ENCODE measurements at places on chromosomes 6 and 20.
A peak's percentile ranks its signal among the peaks of the same experiment; 100 is the strongest.

DNA sequence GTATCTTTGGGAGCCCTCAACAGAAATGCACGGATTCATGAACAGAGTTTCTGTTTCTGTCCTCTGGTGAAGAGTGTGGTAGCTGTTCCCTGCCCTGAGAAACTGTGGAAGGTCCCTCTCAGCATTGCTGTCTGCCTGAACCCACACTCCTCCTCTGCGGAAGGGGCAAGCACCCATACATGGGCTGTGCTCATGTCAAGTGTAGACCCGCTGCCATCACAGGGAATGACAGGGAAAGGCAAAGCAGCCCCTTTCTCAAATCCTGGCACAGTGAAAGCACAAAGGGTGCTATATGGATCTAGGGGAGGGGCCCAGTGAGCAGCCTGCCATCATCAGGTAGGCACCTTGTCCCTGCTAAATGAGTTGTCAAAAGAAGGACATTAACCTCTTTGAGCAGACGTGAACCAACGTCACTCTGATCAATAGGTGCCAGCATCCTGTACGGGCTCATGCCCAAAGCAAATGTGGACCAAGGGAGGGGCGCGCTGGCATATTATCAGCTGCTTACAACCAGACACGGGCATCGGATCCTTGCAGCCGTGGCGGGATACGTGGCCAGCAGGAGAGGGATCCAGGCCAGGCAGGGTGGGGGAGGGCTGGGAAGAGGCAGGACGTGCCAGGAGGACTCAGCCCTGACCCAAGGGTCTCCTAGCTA lies 231.2 kb upstream of the PMEPA1 start:
- no peak for DNase-seq

GRCh38 chr20:35054814-35055213 lies 37.8 kb downstream of the TRPC4AP start:
- DNase-seq = no peak

GRCh38 chr6:137903933-137904821 lies 37.1 kb downstream of the TNFAIP3 start:
- peak; percentile 54 for DNase-seq

GRCh38 chr6:128397996-128398395 lies 122.4 kb downstream of the PTPRK start:
- no peak for DNase-seq

DNA sequence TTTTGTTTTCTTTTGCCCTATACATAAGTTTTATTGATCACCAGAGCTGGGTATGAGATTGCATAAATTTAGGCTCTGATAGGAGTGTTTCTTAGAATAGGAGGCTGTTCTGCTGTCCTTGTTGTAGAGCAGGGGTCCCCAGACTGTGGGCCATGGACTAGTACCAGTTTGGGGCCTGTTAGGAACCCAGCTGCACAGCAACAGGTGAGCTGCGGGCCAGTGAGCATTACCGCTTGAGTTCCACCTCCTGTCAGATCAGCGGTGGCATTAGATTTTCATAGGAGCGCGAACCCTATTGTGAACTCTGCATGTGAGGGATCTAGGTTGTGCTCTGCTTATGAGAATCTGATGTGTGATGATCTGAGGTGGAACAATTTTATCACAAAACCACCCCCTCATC lies 26.2 kb downstream of the PHF3 start:
- no peak for DNase-seq

DNA sequence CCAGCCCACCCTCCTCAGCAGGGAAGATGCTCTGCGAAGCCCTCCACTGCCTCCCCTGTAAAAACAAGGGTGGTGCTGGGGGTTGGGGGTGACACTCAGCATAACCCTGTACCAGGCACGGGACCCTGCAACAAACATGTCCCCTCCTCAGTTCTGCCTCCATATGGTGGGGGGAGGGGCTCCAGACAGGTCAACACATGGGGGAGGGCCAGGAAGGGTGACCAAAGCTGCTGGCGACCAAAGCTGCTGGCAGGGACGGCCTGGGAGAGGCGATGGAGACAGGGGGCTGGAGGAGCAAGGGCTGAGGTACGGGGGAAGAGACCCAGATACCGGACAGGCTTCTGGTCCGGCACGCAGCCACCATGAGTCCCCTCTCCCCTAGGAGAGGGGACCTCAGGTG lies 123.2 kb downstream of the TAF4 start:
- DNase-seq = no peak

- DNase-seq = no peak
Measured at GRCh38 chr6:152669895-152670294, 27.8 kb upstream of the MYCT1 start.

DNA sequence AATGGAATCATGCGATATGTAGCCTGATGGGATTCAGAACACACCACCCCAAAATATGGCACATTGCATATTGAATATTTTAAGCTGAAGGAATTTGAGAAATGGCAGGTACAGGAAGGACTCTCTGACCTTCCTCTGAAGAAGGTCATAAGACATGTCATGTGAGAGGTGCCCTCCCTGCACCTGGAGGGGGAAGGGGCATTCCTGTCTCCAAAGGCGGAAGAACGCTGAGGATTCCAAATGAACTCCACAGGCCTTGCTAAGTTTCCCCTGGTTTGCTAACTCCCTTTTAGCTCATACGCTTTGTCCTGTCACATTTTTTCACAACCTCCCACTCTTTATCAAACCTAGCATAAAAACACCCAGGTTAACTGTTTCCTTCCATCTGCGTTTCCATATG lies 347.8 kb downstream of the CDKAL1 start:
- no peak for DNase-seq

DNA sequence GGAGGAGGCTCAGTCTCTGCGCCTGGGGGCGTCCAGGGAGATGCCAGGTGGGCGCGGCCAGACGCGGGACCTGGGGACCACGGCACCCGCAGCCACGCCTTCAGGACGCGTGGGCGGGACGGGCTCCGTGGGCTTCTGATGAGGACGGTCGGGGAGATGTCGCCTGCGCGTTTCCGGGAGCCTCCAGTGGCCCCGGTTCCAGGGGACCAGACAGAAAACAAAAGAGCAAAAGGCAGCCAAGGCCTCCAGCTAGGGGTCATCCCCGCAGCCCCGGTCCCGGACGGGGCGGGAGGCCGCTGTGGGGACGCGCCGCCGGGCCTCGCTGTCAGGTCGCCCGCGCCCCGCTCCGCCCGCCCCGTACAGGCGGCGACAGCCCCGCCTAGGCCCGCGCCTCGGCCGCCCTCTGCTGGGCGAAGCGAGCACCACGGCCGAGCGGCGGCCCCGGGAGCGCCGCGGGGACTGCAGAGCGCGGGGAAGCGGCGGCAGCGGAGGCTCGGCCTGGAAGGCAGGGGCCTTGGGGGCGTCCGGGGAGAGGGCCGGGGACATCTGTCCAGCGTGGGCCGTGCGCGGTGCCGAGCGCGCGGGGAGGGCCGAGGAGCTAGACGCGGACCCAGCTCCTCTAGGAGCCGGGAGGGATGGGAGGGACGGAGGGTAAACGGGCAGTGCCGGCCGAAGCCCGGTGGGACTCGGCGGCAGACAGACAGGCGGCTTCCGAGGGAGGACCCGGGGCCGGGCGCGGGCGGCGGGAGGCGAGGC lies 48.7 kb downstream of the TMEM242 start:
- DNase-seq = peak; percentile 73

DNA sequence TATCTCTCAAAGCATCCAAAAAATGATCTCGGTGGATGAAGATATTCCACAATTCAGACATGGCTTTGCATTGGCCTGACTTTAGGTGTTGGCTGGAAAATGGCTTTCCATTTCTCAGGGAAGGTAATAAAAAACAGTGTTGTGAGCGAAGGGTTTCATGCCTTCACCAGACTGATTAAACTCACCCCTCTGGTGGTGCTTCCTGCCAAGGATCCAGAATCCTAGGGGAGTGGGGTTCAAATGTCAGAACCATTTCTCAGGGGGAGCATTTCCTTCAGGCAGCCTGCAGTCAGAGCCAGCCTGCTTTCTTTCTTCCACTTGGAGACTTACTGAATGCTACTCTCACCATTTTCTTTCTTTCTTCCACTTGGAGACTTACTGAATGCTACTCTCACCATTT lies 45.7 kb upstream of the SMIM28 start:
- no peak for DNase-seq

DNA sequence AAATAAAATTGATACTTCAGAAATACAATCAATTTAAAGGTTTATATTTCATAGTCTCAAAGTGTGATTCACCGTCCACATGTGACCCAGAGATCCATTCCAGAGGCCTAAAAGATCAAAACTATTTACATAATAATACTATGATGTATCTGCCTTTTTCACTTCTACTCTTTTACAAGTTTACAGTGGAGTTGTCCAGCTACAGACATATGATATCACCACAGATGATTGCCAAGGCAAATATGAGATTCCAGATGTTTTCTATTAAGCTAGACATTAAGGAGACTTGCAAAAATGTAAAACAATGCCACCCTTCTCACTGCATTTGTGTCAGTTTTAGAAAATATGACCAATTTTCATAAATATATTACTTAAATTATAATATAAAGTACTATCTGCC lies 443.7 kb downstream of the GJA1 start:
- no peak for DNase-seq

GRCh38 chr6:132598473-132598872 lies 8.9 kb upstream of the TAAR5 start:
- DNase-seq = no peak

GRCh38 chr20:3229798-3230197 lies 9.2 kb downstream of the SLC4A11 start:
- DNase-seq = no peak

- no peak for DNase-seq
Measured at GRCh38 chr6:167711768-167712730, 114.7 kb upstream of the AFDN start.

GRCh38 chr6:137953761-137954160 lies 86.7 kb downstream of the TNFAIP3 start:
- DNase-seq = no peak

DNA sequence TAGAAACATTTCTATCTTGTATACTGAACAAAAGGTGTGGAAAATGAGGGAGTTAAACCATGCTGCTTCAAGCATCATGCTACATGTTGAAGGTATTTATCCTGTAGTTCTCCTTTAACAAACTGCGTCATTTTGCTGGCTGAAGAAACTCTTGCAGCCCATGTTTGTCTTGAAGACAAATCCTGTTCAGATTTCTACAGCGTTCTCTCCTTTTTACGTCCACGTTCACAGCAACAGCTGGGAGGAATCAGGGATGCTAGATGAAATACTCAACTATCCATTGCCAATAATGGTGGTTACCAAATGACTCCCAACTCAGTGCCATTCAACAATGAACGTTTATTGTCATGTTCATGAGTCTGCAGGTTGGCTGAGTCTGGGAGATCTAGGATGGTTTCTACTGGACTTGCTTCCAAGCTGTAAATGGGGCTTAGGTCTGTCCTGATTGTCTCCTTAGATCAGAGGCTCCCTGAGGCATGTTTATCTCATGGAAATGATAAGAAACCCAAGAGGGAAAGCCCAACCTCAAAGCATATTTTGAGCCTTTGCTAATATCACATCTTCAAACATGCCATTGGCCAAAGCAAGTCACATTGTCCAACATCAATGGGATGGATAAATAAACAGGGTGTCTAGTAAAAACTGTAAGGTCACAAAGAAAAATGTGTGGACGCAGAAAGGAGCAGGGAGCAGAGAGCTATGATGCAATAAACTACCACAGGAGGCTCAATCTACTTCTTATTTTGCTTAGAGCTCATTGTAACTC lies 2.7 kb upstream of the PLCB1 start:
- no peak for DNase-seq

- no peak for DNase-seq
Measured at GRCh38 chr6:6926856-6927255, 180.9 kb upstream of the RREB1 start.

DNA sequence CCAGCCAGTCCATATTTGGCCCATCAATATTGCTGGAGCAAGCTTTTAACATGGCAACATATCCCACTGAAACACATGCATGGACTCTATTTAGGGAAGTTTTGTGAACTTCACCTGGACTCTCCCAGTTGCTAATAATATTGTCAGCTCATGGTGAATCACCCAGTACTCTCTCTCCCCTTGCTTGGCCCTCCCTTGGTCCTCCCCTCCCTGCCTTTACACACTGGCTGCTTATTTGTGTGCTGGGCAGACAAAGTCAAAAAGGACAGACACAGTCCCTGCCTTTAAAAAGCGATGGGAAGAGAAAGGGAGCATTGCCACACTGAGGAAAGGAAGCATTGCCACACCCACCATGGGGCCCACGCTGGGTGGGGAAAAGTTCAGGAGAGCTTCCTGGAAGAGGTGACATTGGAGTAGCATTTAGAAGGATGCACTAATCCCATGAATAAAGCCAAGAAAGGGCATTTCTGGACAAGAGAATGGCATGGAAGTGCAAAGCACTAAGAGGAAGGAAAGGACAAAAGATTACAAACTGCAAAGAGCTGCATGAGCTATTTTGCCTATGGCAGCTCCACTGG lies 143.4 kb upstream of the EXOC2 start:
- DNase-seq = no peak

GRCh38 chr20:3378138-3378537 lies 29.3 kb downstream of the DNAAF9 start:
- no peak for DNase-seq

DNA sequence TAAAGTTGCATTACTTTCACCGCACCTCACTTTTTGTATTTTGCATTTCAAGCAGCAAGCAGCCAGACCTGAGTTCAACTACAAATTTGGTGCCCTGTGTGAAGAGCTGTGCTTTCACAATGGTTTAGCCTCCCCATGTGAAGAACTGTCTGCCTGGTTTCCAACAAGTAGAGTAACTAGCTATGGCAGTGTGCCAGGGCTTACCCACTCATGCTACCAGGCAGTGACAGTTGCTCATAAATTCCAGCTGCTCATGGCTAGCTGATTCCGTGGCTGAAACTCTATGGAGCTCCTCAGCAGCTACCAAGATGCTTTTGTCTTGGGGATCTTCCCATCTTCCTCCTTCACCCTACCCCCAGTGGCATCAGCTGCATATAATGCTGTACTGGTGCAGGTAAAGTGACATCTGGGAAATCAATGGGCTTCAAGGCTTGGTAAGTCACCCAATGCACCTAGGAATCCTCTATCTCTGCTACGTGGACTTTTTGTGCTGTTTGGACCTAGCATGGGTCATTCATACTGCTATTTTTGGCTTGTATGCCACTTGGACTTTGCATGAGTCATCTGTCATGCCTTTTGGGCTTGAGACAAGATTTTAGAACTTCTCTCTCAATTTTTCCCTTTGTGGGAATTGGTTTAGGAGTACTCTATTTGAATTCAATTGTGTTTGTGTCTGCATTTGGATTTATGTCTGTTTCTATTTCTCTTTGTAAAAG lies 176.5 kb upstream of the GJE1 start:
- DNase-seq = no peak

GRCh38 chr6:87436435-87436834 lies 28.7 kb downstream of the CFAP206 start:
- DNase-seq = no peak

GRCh38 chr6:30800871-30801270 lies 56.5 kb upstream of the IER3 start:
- no peak for DNase-seq

DNA sequence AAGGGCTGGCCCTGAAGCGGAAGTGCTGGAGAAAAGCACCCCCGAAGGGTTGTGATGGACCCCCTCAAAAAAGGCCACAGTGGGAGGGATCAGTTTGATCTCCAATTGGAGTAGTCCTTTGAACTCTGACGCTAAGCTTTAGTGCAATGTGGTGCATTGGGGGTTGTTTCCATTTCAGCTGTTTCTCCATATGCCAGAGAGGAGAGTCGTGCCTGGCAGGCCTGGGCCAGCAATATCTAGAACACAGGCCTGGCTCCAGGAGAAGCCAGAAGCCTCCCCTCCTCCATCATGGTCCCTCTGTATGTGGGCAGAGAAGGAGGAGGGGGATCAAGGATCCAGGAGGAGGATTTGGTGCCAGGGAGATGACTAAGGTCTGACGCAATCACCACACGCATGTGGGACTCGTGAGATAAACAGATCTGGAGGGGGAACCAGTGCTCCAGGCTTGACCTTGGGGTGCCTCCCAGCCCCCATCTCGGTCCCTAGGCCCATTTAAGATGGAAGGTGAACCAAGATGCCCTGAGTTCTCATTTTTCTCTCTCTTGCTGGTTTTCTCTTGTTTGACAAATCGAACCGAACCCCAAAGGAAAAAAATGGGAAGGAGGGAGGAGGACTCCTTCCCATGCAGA lies 517.4 kb upstream of the JARID2 start:
- no peak for DNase-seq

Measured in stimulated activated CD4-positive, alpha-beta T cell treated with anti-CD3 and anti-CD28 coated beads, Interleukin-15, amount 100 ng/mL, for 48 hours (primary cell).